Stimulated activated memory B cell treated with anti-CD40 and anti-IgM and Interleukin-4, amounts not matched to agents 10 μg/mL and 1 μg/mL and 100 μg/mL, for 72 hours (primary cell): ENCODE measurements at places on chromosomes 11 and 22.

GRCh38 chr11:36216061-36216615 is 73.1 kb downstream of the COMMD9 start:
- ATAC-seq = no peak

- no peak for ATAC-seq
These were observed 4.1 kb upstream of the RTN4R start for GRCh38 chr22:20272174-20272573.

GRCh38 chr11:115364896-115365295 is 139.3 kb downstream of the CADM1 start:
- ATAC-seq = no peak

GRCh38 chr11:118885319-118885718 is 1.6 kb downstream of the CXCR5 start:
- ATAC-seq = no peak

DNA sequence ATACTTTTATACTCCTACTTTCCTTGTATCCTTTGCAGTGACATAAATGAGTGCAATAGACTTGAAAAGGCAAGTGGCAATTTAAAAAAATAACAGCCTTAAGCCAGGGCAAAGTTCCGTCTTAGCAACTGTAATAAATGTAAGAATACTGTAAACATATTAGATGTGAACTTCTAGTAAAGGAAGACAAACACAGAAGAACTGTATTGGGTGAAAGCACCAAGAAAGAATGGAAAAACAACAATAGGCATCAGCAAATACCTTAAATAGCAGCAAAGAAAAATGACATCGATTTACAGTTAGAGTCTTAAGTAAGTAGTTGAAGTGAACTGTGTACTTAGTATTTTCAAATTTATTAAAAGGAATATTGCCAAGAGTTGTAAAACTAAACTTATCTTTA is 75.5 kb upstream of the TP53AIP1 start:
- ATAC-seq = no peak

- ATAC-seq = no peak
These were observed 1060.8 kb downstream of the OPCML start for GRCh38 chr11:132471466-132471865.

DNA sequence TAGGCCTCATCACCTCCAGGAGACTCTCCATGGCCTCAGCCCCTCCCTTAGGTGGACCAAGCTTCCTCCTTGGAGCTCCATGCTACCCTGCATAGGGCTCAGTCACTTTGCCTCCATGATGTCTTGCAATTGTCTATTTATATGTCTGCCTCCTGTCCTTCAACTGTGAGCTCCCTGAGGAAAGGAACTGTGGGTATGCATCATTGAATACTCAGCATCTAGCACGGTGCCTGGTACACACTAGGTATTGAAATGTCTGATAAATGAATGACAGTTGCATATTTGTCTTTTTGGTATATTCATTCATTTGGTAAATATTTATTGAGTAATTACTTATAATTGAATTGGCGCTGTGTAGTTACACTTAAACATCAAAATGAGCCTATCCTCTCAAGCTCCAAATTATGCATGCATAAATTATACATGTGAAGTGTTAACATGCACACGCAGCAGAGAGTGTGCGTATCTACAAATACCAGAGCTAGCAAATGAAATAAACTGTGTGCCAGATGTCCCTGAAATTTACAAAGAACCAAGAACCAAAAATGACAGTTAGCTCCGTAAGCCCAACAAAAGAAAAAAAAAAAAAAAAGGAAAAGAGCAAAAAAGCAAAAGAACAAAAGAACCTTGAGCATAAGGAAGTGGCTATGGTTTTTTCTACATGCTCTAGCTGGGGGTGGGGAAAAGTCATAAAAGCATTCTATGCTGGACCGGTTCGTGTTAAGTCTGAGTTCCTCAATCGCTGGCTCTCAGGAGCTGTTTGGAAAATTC is 25.2 kb downstream of the GRAP2 start:
- ATAC-seq = no peak

GRCh38 chr11:77175021-77175842 is 47.2 kb downstream of the MYO7A start:
- ATAC-seq = no peak

DNA sequence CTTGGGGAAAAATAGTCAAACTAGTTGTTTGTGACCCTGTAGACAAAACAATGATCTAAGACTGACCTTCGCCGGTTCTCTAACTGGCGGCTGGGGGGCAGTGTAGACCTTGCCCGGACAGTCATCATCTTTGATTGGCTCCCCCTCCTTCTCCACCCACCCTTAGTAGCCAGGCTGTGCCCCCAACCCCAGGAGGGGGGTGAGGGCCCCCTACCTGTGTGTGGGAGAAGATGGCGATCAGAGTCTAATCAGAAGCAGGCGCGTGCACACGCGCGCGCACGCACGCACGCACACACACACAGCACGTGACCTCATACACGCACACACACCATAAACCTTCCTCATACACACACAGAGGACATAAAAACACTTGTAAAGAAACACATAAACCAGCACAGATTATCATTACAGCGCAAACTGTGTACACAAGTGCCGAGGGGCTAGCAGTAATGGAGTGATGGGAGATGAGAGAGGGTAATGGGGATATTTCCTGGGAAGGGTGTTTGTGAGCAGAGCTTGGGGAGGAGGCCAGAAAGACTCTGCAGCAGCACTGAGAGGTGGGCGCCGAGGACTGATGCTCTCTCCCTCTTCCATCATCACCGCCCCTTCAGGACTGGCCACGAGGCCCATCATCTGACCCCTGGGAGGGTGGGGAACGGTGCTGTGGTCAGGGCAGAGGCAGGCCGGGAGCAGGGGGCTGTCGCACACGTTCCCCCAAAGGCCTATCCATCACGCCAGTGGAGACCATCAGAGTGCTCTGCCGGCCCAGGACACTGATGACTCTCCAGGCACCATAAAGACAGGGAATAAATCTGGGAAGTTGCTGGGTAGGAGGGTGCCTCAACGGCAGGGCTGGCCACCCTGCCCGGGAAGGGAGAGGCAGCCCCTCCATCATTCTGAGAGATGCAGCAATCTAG is 12.2 kb downstream of the NECTIN1 start:
- no peak for ATAC-seq

DNA sequence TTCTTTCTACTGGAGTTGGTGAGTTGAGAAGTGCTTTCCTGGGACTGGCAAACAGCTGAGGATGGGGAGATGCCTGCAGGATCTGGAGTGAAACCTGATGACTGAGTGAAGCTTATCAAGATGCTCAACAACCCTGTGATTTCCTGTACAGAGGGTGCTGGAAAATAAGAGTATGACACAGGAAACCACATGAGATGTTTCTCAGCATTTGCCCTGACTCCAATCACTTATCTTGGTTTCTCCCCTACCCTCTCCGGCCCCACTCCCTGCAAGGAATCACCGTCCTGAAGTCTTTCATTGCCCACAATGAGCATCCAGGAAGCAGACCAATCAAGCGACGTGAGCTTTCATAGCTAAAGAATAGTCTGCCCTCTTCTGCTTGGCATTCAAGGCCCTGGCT is at the start of gene MRGPRX2:
TSS of gene MRGPRX2 (minus strand) at position 89 of the 400 bp plus-strand sequence. CDS start 4,315 bp downstream, outside the sequence.
- no peak for ATAC-seq

- ATAC-seq = no peak
These were observed 770 bp upstream of the TSG101 start for GRCh38 chr11:18527512-18527911.

DNA sequence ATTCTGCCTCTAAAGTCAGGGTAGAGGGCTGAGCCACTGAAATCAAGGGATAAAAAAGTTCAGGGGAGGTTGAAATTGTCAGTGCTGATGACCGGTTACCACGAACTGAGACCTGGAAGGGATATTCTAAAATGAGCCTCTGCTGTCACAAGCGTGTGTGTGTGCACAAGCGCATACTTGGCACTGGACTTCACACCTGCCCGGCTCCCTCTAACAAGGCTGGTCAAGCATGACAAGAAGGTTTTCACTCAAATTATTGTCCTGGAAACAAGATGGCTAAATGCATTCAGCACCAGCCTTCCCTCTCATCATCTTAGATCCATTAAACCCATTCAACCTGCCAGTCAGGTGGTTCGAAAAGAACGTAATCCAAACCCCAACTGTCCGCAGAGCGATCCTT is 54.8 kb upstream of the CECR2 start:
- no peak for ATAC-seq

DNA sequence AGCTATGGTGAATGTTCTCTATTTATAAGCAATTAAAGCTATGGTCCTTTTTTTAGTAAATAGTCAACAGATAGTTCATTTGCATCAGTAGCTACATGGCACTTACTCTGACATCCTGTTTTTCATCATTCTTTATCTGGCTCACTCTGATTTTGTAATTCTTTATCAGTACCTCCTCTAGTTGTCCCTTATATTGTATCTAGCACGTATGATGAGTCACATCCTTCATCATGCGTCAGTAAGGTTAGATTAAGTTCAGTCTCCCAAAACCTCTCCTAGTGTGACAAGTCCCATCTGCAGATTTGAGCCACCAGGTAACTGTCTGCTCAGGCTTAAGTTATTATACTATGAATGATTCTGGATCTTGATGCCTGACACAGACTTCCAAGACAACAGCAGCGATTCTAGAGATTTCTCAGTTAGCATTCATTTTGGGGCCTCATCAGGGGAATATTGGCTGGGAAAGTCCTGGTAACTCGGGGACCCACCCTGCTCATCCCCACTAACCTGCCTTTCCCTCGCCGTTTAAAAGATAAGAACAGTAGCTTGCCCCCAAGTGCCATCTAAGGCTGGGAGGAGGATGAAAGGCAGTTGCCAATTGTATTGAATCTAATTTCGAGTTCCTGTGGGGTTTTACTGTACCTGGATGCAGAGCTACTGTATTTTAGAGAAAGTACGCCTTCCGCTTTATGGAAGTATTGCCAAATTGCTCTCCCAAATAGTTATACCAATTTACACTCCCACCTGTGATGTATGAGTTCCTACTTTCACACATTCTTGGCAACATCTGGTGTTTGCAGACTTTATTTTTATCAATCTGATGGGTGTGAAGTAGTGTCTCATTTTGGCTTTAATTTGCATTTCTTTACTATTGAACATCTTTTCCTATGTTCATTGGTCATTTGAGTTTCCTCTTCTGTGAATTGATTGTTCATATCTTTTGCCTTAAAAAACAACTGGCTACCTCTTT is 55.9 kb downstream of the ZC3H12C start:
- no peak for ATAC-seq

DNA sequence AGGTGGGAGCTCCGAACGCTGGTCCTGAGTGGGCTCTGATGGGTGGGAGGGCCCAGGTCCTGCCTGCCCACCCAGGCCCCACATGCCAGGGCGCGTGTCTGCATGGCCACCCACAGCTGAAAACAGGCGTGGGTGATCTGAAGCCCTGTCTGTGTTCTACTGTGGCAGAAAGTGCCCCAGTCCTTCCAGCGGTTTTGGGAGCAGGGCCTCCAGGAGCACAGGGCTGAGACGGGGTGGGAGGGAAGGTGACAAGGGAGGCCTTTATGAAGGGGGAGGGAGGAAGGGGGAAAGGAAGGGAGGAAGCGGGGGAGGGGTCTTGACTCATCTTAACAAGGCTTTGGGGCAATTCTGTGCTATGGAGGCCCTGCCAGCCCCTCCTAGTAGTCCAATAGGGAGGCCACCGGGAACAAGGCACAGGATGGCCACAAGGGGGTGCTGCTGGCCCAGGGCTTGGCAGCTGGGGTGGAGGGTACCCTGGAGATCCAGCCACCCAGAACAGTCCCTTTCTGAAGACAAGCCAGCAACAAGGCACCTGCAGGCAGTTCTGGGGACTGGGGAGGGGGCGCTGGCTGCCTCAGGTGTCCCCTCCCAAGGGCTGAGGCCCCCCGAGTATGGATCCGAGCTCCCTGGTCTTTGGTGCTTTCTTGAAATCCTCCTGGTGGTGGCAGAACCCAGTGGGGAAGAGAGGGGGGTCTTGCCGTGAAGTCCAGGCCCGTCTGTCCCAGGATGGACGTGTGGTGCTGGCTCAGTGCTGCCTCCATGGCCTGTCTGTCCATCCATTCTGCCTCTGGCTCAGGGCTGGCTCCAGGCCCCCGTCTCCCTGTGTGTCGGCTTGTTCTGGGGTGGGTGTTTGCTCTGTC is 6.3 kb upstream of the FADS3 start:
- peak; percentile 63 for ATAC-seq

DNA sequence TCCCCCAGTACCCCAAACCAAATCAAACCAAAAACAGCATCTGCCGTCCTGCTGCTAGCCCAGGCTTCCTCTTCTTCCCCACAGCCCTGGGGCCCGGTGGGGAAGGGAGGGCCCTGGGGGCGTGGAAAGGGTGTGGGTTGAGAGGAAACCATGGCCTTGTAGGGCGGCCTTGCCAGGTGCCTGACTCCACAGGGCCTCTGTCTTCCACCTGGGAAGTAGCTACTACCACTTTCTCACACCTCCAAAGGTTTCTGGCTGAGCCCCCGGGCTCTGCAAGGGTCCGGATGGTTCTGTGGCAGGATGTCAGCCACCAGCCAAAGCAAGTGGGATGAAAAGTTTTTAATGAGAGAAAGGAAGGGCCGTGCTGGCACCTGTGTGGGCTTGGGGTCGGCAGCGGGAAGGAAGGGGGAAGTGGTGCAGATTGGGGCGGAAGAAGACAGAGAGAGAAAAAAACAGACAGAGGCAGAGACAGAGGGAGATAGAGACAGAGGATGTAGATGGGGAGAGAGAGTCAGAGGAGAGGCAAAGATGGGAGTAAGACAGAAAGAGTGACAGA is 10.5 kb downstream of the TPST2 start:
- ATAC-seq = peak; percentile 93

DNA sequence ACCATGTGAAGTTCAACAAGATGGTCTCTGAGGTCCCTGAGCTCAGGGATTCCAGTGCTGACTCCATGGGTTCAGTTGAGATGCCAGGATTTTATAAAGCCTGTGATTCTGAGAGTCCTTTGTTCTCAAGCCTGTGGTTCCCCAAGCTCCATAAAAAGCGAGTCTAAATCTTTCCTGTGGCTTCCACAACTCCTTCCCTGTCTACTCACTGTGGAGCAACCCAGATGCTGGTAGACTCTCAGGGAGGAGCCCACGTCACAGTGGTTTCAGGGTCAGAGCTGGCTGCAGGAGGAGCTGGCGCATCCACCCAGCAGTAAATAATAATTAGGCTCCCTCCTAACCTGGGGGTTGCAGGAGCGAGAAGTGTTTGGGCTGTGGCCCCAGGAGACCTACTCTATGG is 2.0 kb upstream of the RELT start:
- no peak for ATAC-seq

GRCh38 chr11:82823647-82824619 is 76.3 kb downstream of the PRCP start:
- ATAC-seq = no peak

- ATAC-seq = no peak
These were observed 21.3 kb downstream of the STX3 start for GRCh38 chr11:59776210-59777066.

DNA sequence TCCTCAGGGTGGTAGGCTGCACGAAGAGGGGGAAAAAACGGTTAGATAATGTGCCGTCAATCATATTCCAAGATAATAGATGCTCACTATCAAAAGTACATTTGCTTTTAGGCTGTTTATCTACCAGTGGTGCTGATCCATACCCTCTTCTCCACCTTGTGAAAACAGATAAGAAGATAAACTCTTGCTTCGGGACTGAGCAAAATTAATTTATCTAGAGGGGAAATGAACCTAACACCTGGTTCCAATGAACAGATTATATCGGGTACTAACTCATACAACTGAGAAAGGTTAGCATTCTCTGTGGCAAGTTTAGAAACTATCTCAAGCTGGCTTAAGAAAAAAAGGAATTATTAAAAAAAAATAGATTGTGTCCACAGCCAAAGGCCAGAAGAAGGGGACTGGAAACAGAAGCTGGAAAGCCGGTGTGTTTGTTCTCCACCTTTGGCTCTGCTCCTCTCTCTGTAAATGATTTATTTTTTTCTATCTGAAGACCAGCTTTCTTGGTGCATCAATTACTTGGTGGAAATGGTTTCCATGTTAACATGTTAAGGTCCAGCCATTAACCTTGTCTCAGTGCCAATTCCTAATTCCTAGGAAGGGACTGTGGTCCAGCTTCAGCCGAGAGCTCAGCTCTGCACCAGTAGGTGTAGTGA is 55.8 kb downstream of the SC5D start:
- ATAC-seq = no peak
